ENCODE measurements at places on chromosomes 5 and 9. TPM values are rescaled to one million over a fixed set of nuclear protein-coding genes. Genes with fewer than 3 reads are reported as not detected.

DNA sequence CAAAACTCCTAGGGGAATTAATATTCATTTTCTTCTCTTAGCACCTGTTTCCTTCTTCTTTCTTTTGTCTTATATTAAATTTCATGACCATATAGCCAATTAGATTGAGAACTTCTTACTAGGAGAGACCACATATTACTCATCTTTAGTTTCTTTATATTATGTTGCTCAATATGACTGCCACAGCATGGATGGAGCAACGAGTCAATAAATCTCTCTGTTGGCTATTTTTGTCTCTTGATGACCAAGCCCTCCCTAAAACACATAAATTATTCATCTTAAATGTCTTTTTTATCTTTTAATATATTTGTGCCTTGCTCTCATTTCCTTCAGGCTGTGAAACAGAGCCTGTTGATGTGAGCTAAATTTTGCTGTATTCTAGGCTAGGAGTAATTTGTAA is 123.0 kb downstream of the ADAMTSL1 start:
- no peaks in the 10 kb centered on the region for H3K36me3 ChIP-seq
- no peak overlapping the region for H3K4me3 ChIP-seq
- H3K27ac ChIP-seq = no peak overlapping the region
- peaks cover 18% of the 10 kb centered on the region for H3K4me1 ChIP-seq

DNA sequence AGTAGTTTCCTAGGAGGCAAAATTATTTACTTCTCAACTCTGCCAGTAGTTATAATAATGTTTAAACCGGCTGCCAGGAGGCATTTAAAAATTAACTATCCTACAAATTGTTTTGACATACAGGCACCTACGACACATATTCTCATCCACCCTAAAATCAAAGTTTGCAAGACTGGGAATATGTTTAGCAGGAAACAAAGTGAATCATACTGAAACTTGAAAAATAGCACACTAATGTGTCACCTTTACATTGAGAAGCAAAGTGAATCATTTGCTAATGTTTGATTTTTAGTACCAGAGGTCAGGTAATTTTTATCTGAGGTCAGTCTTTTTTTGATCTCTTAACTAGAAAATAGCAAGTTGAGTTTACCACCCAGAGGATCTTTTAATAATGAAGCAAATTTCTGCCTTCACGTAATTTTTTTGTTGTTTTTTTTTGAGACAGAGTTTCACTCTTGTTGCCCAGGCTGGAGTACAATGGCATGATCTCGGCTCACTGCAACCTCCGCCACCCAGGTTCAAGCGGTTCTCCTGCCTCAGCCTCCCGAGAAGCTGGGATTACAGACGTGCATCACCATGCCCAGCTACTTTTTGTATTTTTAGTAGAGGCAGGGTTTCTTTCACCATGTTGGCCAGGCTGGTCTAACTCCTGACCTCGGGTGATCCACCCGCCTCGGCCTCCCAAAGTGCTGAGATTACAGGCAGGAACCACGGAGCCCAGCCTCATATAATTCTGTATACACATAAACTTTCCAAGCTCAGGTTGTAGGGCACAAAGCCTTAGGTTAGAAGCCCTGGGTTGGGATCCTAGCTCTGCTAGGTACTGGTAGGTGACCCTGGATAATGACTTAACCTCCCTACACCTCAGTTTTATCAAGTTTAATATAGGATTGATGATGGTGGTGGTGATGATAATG is 124.3 kb downstream of the UGCG start:
- peaks cover 9% of the 10 kb centered on the region for H3K4me1 ChIP-seq
- H3K27me3 ChIP-seq = no peaks in the 10 kb centered on the region
- peak overlapping the region; percentile 71 for H3K27ac ChIP-seq
- H3K4me3 ChIP-seq = no peak overlapping the region

- H3K4me3 ChIP-seq = no peak overlapping the region
- H3K36me3 ChIP-seq = no peaks in the 10 kb centered on the region
- H3K4me1 ChIP-seq = no peaks in the 10 kb centered on the region
- no peak overlapping the region for H3K27ac ChIP-seq
- H3K27me3 ChIP-seq = no peaks in the 10 kb centered on the region
These were observed 31.9 kb downstream of the FAM219A start for GRCh38 chr9:34426347-34427074.

DNA sequence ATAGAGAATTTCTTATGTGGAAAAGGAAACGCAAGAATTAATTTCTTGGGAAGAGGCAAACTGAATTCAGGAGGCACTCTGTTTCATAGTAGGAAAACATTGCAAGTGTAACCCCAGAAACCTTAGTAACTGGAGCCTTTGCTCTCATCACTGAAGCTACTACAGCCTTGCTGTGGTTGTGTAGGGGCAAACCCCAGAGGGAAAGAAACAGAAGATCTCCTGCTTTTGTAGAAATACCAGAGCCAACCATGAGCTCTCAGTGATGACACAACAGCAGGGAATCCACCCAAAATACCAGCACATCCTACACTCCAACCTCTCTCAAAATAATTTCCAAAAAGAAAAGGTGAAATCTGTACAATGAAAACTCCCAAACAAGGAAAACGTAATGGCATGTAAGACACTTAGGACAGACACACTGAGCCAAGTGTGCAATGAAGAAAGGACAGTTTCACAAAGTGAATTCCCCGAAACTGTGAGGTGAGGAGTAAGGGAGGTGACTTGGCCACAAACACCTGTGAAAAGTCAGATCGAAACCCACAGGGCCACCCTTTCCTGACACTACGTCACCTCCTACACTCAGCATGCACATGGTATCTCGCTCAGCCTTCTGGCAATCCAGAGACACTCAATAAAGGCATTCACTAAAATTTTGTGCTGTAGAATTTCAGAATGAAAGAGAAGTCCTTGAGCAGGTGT is 8.5 kb upstream of the ACSL6 start:
- DNase-seq = no peak
- H3K4me3 ChIP-seq = no peak overlapping the region
- no peaks in the 10 kb centered on the region for H3K36me3 ChIP-seq
- no peaks in the 10 kb centered on the region for H3K4me1 ChIP-seq

- H3K4me1 ChIP-seq = peaks cover 23% of the 10 kb centered on the region
- H3K36me3 ChIP-seq = no peaks in the 10 kb centered on the region
- H3K4me3 ChIP-seq = peak within 1 kb of the TSS; percentile 95
- H3K27ac ChIP-seq = peak within 1 kb of the TSS; percentile 87
These were observed at the start of gene RNF130 for GRCh38 chr5:180071531-180072255. RNF130 (minus strand) TSS chr5:180071759; CDS start chr5:180071702, 57 bp downstream.

GRCh38 chr5:44245935-44246334 is 143.3 kb downstream of the FGF10 start:
- H3K27me3 ChIP-seq = no peaks in the 10 kb centered on the region
- no peaks in the 10 kb centered on the region for H3K36me3 ChIP-seq
- no peak overlapping the region for H3K4me3 ChIP-seq
- no peak overlapping the region for H3K27ac ChIP-seq

DNA sequence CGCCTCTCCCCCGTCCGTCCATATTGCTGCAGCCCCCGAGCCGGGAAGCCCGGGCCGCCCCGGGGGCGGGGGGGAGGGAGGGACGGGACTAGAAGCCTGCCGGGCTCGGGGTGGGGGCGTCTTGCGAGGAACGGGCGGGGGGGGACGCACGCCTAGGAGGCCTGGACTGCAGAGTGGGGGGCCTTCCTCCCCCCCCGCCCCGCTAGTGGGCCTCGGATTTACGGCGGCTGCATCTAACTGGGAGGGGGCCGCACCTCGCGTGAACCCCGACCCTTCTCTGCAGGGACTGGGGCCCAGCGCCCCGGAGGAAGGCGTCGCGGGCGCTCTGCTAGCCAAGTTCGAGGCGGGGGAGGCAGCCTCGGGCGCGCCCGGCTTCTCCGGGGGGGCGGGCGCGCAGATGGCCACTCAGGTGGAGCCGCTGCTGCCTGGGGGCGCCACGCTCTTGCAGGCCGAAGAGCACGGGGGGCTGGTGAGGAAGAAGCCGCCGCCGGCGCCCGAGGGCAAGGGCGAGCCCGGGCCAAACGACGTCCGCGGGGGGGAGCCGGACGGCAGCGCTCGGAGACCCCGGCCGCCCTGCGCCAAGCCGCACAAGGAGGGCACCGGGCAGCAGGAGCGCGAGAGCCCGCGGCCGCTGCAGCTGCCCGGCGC is at the start of gene LARP1:
LARP1 (plus strand) TSS at position 17 of the 648 bp plus-strand sequence; CDS start at position 398, 381 bp downstream.
- no peaks in the 10 kb centered on the region for H3K27me3 ChIP-seq
- H3K36me3 ChIP-seq = peaks cover 12% of the 10 kb centered on the region
- H3K4me3 ChIP-seq = peak within 1 kb of the TSS; percentile 82

DNA sequence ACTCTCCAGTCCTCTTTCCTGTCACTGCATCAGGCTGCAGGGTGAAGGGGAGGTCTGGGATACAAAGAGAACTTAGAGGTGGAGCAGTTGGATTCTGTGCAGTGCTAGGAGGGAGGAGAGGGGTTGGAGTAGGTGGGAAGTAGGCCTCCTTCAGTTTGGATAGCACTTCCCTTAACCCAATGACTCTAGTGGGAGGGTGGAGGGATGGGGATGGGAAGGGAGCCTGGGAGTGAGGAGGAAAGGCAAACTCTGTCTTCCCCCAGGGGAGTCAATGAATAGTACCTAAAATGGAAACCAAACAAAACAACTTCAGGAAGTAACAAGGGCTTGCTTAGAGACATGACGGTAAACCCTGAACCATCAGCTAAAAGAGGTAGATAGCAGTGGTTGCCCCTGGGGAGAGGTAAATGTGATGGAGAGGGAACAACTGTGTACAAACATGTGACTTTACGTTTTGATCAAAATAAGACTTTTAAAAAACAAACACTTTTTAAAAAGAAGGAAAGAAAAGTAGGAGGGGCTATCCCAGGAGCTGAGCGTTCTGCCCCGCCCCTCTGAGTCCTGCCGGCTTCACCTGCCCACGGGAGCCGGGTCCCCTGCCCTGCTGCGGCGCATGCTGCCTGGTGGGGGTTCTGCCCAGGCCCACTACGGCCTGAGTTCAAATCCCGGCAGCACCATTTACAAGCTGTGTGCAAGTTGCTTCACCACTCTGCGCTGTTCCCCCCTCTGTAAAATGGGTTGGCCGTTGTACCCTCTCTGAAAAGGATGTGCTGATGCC is 30.9 kb downstream of the GSN start:
- DNase-seq = no peak
- H3K27me3 ChIP-seq = no peaks in the 10 kb centered on the region
- H3K4me1 ChIP-seq = peaks cover 12% of the 10 kb centered on the region
- no peak overlapping the region for H3K4me3 ChIP-seq
- no peaks in the 10 kb centered on the region for H3K36me3 ChIP-seq
- H3K27ac ChIP-seq = no peak overlapping the region

DNA sequence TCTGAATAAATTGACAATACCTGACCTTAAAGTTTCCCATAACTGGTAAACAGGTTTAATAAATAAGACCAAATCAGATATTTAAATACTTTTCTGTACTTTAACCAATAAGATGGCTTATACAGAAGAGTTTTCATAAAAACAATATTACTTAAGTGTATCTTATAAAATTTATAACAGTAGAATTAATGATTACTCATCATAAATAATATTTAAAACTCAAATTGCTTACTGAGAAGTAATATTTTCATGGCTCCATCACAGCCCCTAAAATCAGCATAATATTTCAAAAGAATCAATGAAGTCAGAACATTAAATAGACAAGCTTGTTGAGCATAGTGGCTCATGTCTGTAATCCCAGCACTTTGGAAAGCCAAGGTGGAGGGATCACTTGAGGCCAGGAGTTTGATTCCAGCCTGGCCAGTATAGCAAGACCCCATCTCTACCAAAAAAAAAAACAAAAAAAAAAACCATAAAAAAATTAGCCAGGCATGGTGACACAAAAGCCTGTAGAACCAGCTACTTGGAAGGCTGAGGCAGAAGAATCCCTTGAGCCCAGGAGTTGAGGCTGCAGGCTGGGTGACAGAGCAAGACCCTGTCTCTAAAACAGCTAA is 23.5 kb downstream of the HOMER1 start:
- H3K36me3 ChIP-seq = no peaks in the 10 kb centered on the region
- H3K27ac ChIP-seq = no peak overlapping the region
- no peaks in the 10 kb centered on the region for H3K27me3 ChIP-seq
- no peak overlapping the region for H3K4me3 ChIP-seq
- H3K4me1 ChIP-seq = peaks cover 24% of the 10 kb centered on the region

The NR4A3 gene
- total RNA-seq = 0.25 TPM

The IL5 gene
- not detected for total RNA-seq

The SHOC1 gene
- total RNA-seq = 0.09 TPM

The HNRNPK gene
- total RNA-seq = 951 TPM

The LRRC19 gene
- total RNA-seq = not detected

The MZB1 gene
- total RNA-seq = not detected

The CCL27 gene
- total RNA-seq = 0.49 TPM

The CCNI2 gene
- 0.12 TPM for total RNA-seq

The CER1 gene
- not detected for total RNA-seq

The IL3 gene
- not detected for total RNA-seq

The FOXD1 gene
- total RNA-seq = 46.4 TPM

Measured in MCF 10A (cell line).